ENCODE measurements at places on chromosomes 5 and 9.

- no peaks in the 10 kb centered on the region for H3K27me3 ChIP-seq
- no peaks in the 10 kb centered on the region for H3K36me3 ChIP-seq
- no peak for DNase-seq
- no peak overlapping the region for H3K4me3 ChIP-seq
These were observed 168.8 kb upstream of the PPP1R2B start for GRCh38 chr5:156681265-156681664.

- no peaks in the 10 kb centered on the region for H3K36me3 ChIP-seq
- no peaks in the 10 kb centered on the region for H3K27me3 ChIP-seq
- DNase-seq: no peak
- no peak overlapping the region for H3K4me3 ChIP-seq
- peaks cover 35% of the 10 kb centered on the region for H3K4me1 ChIP-seq
These were observed 203.1 kb upstream of the ACTBL2 start for GRCh38 chr5:57685516-57686255.

DNA sequence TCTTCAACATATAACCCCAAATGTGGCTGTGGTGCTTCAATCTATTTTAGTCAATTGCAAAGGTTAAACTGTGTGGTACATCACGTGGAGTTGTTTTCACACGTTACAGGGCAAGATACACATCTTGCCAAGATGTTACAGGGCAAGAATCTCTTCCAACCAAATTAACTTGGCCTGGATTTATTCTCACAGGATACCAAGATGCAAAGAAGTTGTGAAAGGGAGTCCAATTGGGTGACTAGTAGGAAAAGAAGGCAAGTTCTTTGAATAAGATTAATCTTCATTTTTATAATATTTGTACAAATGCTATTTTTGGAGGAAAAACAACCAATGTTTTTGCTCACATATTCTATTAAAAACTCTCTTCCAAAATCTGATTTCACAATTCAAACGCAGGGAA, 4.8 kb upstream of the IFNA8 start:
- no peak overlapping the region for H3K27ac ChIP-seq
- H3K4me1 ChIP-seq: no peaks in the 10 kb centered on the region
- no peaks in the 10 kb centered on the region for H3K36me3 ChIP-seq

DNA sequence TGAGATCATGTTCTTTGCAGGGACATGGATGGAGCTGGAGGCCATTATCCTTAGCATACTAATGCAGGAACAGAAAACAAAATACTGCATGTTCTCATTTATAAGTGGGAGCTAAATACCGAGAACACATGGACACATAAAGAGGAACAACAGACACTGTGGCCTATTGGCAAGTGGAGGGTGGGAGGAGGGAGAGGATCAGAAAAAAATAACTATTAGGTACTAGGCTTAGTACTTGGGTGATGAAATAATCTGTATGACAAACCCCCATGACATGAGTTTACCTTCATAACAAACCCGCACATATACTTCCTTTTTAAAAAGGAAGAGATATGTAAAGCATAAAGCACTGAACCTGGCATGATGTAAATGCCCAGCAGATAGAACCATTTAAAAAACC, 99.0 kb downstream of the MEGF10 start:
- no peaks in the 10 kb centered on the region for H3K27me3 ChIP-seq
- DNase-seq: no peak

DNA sequence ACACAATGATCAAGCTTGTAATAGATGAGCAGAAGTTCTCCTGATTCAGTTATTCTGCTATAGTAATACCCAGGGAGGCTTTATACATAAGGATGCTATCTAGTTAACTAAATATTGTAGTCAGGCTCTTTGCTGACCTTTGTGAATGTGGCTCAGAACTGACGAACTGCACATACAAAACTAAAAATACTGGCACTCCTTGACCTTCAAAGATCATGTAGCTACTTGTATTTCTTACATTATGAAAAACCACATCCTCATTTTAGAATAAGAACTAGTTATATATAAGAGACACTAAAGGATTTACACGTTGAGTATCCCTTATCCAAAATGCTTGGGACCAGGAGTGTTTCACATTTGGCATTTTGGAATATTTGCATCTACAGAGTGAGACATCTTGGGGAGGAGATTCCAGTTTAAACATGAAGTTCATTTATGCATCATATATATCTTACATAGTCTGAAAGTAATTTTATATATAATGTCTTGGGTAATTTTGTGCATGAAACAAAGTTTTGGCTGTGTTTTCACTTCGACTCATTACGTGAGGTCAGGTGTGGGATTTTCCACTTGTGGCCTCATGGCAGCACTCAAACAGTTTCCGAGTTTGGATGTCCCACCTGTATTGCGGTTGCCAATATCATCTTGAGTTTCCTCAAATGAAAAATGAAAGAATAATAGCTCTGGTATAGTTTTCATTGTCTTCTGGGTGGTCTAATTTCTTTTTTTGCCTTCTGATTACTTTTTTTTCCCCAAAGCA, 58.4 kb upstream of the FBXL7 start:
- no peaks in the 10 kb centered on the region for H3K27me3 ChIP-seq
- no peak overlapping the region for H3K4me3 ChIP-seq
- H3K36me3 ChIP-seq: no peaks in the 10 kb centered on the region

DNA sequence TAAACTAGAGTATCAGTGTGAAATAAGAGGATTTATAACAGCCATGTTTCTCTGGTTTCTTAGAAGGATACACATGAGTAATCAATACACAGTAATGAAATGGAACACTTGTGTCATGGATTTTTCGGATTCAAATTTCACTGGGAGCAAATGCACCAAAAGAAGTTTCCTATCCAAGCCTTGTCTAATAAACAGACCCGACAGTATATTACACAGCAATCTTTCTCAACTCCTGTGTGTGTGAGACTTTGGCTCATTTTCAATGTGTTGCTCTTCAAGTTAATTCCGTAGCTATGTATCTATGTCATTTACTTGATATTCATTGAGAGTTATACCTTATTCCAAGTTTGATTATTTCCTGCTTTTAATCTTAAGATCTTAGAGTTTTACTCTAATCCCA, 930.2 kb downstream of the MAT2B start:
- H3K4me1 ChIP-seq: no peaks in the 10 kb centered on the region
- H3K4me3 ChIP-seq: no peak overlapping the region
- H3K27me3 ChIP-seq: no peaks in the 10 kb centered on the region
- DNase-seq: no peak

GRCh38 chr5:90547072-90547536, 11.5 kb upstream of the ADGRV1 start:
- no peaks in the 10 kb centered on the region for H3K36me3 ChIP-seq
- DNase-seq: no peak
- no peak overlapping the region for H3K4me3 ChIP-seq
- H3K27me3 ChIP-seq: no peaks in the 10 kb centered on the region
- no peak overlapping the region for H3K27ac ChIP-seq

- H3K4me3 ChIP-seq: no peak overlapping the region
- DNase-seq: no peak
- H3K27ac ChIP-seq: no peak overlapping the region
- no peaks in the 10 kb centered on the region for H3K36me3 ChIP-seq
- H3K4me1 ChIP-seq: no peaks in the 10 kb centered on the region
These were observed 71.9 kb downstream of the DAPK1 start for GRCh38 chr9:87569518-87569917.

- H3K27me3 ChIP-seq: no peaks in the 10 kb centered on the region
- DNase-seq: no peak
- H3K4me3 ChIP-seq: no peak overlapping the region
- H3K36me3 ChIP-seq: no peaks in the 10 kb centered on the region
- H3K4me1 ChIP-seq: no peaks in the 10 kb centered on the region
These were observed 433.7 kb upstream of the ACO1 start for GRCh38 chr9:31950756-31951155.

GRCh38 chr5:91027405-91028139, 355.5 kb downstream of the ARRDC3 start:
- no peaks in the 10 kb centered on the region for H3K4me1 ChIP-seq
- no peak overlapping the region for H3K27ac ChIP-seq
- no peak overlapping the region for H3K4me3 ChIP-seq
- H3K36me3 ChIP-seq: no peaks in the 10 kb centered on the region
- H3K27me3 ChIP-seq: no peaks in the 10 kb centered on the region
- no peak for DNase-seq

GRCh38 chr5:66362687-66363086, 218.6 kb downstream of the SREK1 start:
- no peak overlapping the region for H3K27ac ChIP-seq
- no peaks in the 10 kb centered on the region for H3K36me3 ChIP-seq
- DNase-seq: no peak
- peaks cover 64% of the 10 kb centered on the region for H3K27me3 ChIP-seq

Measured in HCT116 (cell line).